ENCODE measurements at places on chromosomes 4 and X.
A peak's percentile ranks its signal among the peaks of the same experiment; 100 is the strongest.

DNA sequence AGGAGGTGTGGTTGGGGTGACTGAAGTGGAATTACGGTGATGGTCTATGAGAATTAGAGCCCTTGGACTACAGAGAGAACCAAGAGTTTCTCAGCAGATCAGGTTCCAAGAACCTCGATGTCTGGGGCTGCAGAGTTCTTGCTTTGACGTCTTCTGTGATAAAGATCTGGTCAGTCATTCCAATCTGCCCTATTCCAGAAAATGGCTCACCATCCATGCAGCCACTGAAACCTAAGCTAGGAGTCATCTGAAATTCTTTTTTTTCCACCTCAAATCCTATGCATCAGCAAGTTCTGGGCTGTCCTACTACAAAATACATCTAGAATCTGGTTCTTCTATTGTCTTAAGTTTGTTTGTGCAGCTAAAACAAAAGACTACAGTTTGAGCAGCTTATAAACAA, 254.4 kb upstream of the PGRMC2 start:
- H3K36me3 ChIP-seq = no peaks in the 10 kb centered on the region
- H3K4me3 ChIP-seq = no peak overlapping the region
- H3K27ac ChIP-seq = no peak overlapping the region

- H3K27me3 ChIP-seq = no peaks in the 10 kb centered on the region
- DNase-seq = no peak
- H3K4me3 ChIP-seq = no peak overlapping the region
- H3K36me3 ChIP-seq = peaks cover 19% of the 10 kb centered on the region
Observed at GRCh38 chr4:145541346-145541745, 59.7 kb downstream of the SMAD1 start.

DNA sequence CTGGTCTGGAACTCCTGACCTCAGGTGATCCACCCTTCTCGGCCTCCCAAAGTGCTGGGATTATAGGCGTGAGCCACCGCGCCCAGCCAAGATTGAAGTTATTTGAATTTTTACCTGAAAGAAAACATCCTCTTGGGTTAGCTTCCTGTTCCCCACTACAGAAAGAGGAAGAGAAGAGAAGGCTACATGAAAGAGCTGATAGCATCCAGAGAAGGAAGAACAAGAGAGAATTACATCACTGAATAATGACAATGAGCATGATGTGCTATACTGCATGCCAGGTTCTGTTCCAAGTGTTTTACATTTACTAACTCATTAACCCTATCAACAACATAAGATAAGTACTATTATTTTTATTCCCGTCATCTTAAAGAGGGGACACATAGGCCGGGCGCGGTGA, 11.5 kb upstream of the TBC1D1 start:
- H3K4me1 ChIP-seq = peaks cover 3% of the 10 kb centered on the region
- H3K27ac ChIP-seq = no peak overlapping the region
- no peaks in the 10 kb centered on the region for H3K27me3 ChIP-seq
- no peak for DNase-seq
- no peaks in the 10 kb centered on the region for H3K36me3 ChIP-seq

DNA sequence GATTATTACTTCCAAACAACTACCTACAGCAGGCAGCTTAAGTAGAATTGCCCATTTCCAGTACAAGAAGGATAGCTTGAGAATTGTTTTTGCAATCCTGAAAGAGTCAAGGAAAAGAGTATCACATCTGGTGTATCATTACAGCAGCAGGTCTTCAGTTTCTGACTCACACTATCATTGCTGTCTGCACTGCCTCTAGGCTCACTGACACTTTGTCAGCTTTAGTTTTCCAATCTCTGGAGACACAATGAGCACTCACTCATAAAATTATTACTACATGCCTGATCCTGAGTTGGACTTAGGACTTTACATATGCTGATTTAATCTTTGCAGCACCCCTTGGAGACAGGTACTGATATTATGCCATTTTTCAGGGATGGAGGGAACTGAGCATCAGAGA, 244.6 kb upstream of the BOD1L1 start:
- no peak overlapping the region for H3K4me3 ChIP-seq
- H3K4me1 ChIP-seq = peaks cover 54% of the 10 kb centered on the region
- peak overlapping the region; percentile 76 for H3K27ac ChIP-seq
- H3K27me3 ChIP-seq = no peaks in the 10 kb centered on the region
- H3K36me3 ChIP-seq = no peaks in the 10 kb centered on the region
- DNase-seq = peak; percentile 79

DNA sequence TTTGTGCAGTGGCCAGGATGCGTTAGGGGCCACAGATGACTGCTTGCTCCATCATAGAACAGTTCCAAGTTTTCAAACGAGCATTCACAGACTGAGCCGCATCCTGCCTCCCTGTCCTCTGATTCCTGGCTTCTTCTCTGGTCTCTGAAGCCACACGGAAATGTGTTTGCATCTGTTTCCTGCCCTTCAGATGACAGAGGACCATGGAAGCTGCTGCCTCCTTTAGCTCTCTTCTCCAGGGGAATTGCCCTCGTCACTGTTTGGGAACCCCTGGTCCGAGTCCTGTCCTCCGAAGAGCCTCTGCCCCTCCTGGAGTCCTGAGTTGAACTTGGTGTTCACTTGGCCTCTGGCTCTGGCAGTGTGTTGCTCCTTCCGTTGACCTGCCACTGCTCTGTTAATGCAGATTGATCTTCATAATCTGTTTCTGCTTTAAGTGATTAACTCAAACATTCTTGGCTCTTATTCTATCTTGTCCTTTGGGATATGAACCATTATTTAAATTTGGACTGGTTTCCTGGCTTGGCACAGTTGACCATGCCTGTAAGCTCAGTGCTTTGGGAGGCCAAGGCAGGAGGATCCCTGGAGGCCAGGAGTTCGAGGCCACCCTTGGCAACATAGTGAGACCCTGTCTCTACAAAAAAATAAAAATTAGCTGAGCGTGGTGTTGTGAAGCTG, 96.0 kb downstream of the PTTG2 start:
- no peak overlapping the region for H3K4me3 ChIP-seq
- H3K27ac ChIP-seq = no peak overlapping the region
- H3K36me3 ChIP-seq = peaks cover 63% of the 10 kb centered on the region
- DNase-seq = no peak
- H3K4me1 ChIP-seq = no peaks in the 10 kb centered on the region

DNA sequence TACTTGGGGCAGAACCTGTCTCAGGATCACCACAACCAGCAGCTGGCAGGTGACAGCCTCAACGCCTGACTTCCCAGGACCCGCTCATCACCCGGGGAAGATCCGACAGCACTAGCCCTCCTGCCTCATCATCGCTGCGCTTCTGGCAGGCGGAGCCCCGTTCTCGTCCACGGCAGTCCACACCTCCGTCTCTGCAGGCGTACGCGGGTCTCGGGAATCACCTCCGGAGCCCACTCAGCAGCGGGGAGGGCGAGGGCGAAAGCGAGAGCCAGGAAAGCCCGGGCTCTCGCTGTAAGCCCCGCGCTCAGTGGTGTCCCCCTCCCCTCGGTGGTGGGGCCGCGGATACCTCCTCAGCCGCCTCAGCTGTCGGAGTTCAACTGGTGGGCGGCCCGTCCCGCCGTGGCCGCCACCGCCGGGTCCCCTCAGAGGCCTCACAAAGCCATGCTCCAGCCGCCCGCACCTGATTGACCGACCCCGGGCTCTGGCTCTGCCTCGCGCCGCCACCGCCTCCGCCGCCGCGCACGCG, 518 bp upstream of the CNKSR2 start:
- peaks cover 28% of the 10 kb centered on the region for H3K27me3 ChIP-seq
- no peaks in the 10 kb centered on the region for H3K36me3 ChIP-seq
- no peaks in the 10 kb centered on the region for H3K4me1 ChIP-seq
- DNase-seq = peak; percentile 51
- H3K27ac ChIP-seq = no peak overlapping the region

GRCh38 chr4:92328095-92328494, 24.3 kb downstream of the GRID2 start:
- no peak overlapping the region for H3K27ac ChIP-seq
- H3K4me3 ChIP-seq = no peak overlapping the region
- DNase-seq = no peak
- no peaks in the 10 kb centered on the region for H3K27me3 ChIP-seq
- no peaks in the 10 kb centered on the region for H3K36me3 ChIP-seq

DNA sequence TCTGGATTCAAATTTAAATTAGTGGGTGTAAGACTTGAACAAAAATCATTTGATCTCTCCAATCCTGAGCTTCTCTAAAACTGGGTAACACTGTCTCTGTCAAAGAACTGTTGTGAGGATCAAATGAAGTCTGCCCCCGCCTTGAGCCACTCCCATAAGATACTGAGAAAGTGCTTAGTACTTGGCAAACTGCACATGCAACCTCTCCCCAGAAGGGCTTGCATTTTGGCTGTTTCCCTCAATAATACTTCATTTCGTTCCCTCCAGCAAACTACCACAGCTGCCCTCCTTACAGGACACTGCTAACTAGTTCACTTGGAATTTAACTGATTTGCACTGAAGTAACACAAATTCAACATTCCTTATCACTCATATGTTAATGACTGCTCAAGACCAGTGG, 79.8 kb downstream of the APBB2 start:
- DNase-seq = no peak
- no peak overlapping the region for H3K4me3 ChIP-seq
- H3K36me3 ChIP-seq = no peaks in the 10 kb centered on the region
- H3K27ac ChIP-seq = no peak overlapping the region
- H3K4me1 ChIP-seq = peaks cover 13% of the 10 kb centered on the region
- no peaks in the 10 kb centered on the region for H3K27me3 ChIP-seq

GRCh38 chr4:54254116-54254914, 25.2 kb downstream of the PDGFRA start:
- H3K36me3 ChIP-seq = no peaks in the 10 kb centered on the region
- H3K27me3 ChIP-seq = no peaks in the 10 kb centered on the region
- no peak overlapping the region for H3K27ac ChIP-seq
- no peaks in the 10 kb centered on the region for H3K4me1 ChIP-seq
- no peak overlapping the region for H3K4me3 ChIP-seq
- DNase-seq = no peak

GRCh38 chr4:173332963-173333657, 1.0 kb downstream of the HMGB2 start:
- H3K4me1 ChIP-seq = peaks cover 3% of the 10 kb centered on the region
- peak; percentile 16 for DNase-seq
- H3K27ac ChIP-seq = peak overlapping the region; percentile 100
- H3K4me3 ChIP-seq = peak overlapping the region; percentile 99

- no peaks in the 10 kb centered on the region for H3K36me3 ChIP-seq
- H3K4me1 ChIP-seq = no peaks in the 10 kb centered on the region
- DNase-seq = no peak
- no peaks in the 10 kb centered on the region for H3K27me3 ChIP-seq
Observed at GRCh38 chrX:112761242-112762207, 79.1 kb downstream of the AMOT start.

DNA sequence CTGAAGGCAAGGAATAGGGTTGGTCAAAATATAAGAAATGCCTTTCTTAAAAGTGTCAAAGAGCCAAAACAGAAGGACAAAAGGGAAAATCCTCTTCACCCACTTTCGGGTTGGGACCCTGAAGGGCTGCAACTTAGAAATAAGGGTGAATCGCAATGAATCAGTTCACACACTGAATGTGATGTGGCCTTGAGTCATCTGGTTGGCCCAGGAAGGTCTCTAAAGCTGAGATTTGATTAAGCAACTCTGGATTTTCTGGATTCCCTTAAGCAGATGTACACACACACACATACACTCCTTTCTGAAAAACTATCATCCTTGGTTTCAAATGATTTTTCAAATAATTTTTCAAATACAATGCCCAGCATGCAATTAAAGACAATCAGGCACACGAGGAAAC, 13.1 kb downstream of the TAB3 start:
- no peaks in the 10 kb centered on the region for H3K36me3 ChIP-seq

- no peak overlapping the region for H3K4me3 ChIP-seq
- no peaks in the 10 kb centered on the region for H3K36me3 ChIP-seq
- H3K27me3 ChIP-seq = no peaks in the 10 kb centered on the region
- no peak overlapping the region for H3K27ac ChIP-seq
- DNase-seq = no peak
Observed at GRCh38 chr4:129355031-129355430, 259.1 kb downstream of the C4orf33 start.

GRCh38 chrX:55767100-55767499, 49.6 kb downstream of the RRAGB start:
- H3K36me3 ChIP-seq = no peaks in the 10 kb centered on the region
- no peak overlapping the region for H3K4me3 ChIP-seq
- DNase-seq = no peak
- H3K4me1 ChIP-seq = no peaks in the 10 kb centered on the region

- no peak overlapping the region for H3K27ac ChIP-seq
- no peak for DNase-seq
- peaks cover 8% of the 10 kb centered on the region for H3K4me1 ChIP-seq
- no peaks in the 10 kb centered on the region for H3K27me3 ChIP-seq
- no peaks in the 10 kb centered on the region for H3K36me3 ChIP-seq
- no peak overlapping the region for H3K4me3 ChIP-seq
Observed at GRCh38 chr4:183356931-183357675, 34.9 kb upstream of the CLDN24 start.

- peaks cover 21% of the 10 kb centered on the region for H3K4me1 ChIP-seq
- H3K36me3 ChIP-seq = no peaks in the 10 kb centered on the region
- H3K4me3 ChIP-seq = no peak overlapping the region
- no peaks in the 10 kb centered on the region for H3K27me3 ChIP-seq
- peak overlapping the region; percentile 57 for H3K27ac ChIP-seq
Observed at GRCh38 chrX:43663173-43663572, 7.1 kb downstream of the MAOA start.

DNA sequence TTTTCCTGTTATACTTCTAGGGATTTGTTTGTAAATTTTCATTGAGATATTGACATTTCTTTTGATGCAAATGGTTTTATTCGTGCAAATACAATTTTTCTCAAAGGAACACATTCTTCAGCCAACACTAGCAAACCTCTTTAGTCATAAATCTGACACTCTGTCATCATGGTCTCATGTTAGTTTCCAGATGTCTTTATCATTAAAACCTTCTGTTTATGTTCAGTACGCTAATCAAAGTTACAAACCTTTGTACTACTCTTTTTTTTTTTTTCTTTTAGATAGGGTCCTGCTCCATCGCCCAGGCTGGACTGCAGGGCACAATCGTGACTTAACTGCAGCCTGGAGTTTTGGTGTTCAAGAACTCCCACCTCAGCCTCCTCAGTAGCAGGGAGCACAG, 7.1 kb downstream of the SLC25A31 start:
- no peaks in the 10 kb centered on the region for H3K4me1 ChIP-seq
- no peak for DNase-seq
- H3K27me3 ChIP-seq = no peaks in the 10 kb centered on the region
- no peaks in the 10 kb centered on the region for H3K36me3 ChIP-seq
- H3K27ac ChIP-seq = no peak overlapping the region

DNA sequence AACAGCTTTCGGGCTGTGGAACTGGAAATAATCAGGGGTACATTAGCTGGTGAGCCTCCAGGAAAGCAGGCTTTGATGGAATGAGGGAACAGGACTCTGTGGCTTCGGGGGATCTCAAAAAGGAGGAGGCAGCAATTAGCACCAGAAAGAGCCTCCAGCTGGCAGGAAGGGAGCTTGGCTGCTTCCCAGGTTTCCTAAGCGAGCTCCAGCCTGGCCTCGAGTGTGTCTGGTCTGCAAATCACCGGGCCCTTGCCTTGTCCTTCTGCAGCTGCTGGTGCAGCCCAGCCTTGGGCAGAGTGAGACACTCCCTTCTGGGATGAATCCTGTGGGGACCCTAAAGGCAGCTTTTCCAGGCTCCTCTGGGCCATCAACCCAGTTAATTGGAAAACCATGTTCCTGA, 10.7 kb upstream of the PDHA1 start:
- H3K27ac ChIP-seq = no peak overlapping the region
- H3K36me3 ChIP-seq = no peaks in the 10 kb centered on the region
- DNase-seq = no peak
- no peaks in the 10 kb centered on the region for H3K27me3 ChIP-seq
- H3K4me3 ChIP-seq = no peak overlapping the region

- H3K27me3 ChIP-seq = no peaks in the 10 kb centered on the region
- no peak overlapping the region for H3K4me3 ChIP-seq
- H3K4me1 ChIP-seq = no peaks in the 10 kb centered on the region
Observed at GRCh38 chr4:95506264-95506663, 42.5 kb downstream of the UNC5C start.

- peaks cover 17% of the 10 kb centered on the region for H3K36me3 ChIP-seq
- H3K4me3 ChIP-seq = no peak overlapping the region
- no peak for DNase-seq
- H3K4me1 ChIP-seq = no peaks in the 10 kb centered on the region
Observed at GRCh38 chrX:54447461-54447860, 7.3 kb downstream of the TSR2 start.
